Caki2 (cell line): ENCODE measurements at places on chromosomes 4 and X.

DNA sequence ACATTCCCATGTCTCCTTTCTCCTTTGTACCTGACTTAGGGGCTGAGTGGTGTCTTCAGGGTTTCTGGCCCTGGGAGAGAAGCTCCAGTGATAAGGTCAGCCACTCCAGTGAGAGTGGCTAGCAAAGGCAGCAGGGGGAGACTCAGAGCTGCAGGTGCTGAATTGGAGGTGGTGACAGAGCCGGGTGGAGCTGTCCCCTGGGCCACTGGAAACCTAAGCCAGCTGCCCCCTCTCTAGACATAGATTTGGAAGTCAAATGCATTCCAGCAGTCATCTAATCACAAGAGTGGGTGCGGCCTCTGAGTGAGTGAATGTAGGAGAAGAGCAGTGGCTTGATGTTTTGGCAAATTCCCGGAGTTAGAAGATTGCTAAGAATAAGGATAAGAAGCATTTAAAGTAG, 28.5 kb downstream of the TRIM2 start:
- no peak for DNase-seq

- no peak for DNase-seq
These were observed 73.7 kb downstream of the ELOVL6 start for GRCh38 chr4:110124711-110125110.

- DNase-seq = no peak
These were observed 66.4 kb downstream of the TMEM154 start for GRCh38 chr4:152613351-152613750.

DNA sequence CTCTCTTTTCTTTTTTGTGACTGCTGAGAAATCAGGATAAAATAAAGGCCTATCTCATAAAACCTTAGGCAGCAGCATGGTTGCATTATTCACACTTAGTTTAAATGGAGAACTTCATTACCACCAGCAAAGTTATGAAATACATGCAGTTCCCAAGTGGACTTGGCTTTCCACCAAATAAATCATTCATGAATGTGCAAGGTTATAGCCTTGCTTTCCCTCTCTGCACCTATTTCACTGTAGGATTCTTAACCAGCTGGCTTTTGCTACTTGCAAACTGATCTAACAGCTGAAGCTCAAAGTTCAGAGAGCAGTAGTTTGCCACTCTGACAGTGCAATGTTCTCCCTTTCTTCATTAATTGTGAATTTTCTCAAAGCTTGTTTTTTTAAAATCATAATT, 140.1 kb upstream of the SMIM31 start:
- DNase-seq = no peak

DNA sequence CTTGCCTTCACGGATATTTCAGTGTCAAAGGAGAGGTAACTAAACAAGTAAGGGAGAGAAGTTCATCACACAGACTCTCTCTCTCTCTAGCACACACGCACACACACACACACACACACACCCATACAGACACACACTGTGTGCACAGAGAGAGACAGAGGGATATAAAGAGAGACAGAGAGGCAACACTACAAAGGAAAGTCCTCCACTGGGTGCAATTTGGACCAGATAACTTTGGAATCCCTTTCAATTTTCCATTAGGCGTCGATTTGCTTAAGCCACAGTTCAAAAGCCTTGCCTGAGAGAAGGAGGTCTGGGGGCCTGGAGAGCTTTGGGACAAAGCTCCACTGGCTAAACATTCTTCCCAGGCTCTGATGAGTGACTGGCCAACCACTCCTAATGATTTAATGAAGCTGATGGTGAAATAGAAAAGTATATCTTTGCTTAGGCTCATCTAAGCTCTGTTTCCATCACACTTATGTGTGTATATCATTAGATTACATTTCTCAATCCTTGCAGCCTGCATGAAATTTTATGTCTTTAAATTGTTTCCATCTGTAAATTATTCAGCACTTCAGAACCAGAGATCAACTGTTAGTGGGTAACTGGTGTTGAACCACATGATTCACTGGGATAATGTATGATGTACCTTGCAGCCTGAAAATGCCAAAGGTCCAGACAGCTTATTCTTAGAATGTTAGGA, 180.8 kb downstream of the MAGEB17 start:
- DNase-seq = no peak

GRCh38 chr4:53505947-53506346, 85.3 kb downstream of the LNX1 start:
- no peak for DNase-seq

DNA sequence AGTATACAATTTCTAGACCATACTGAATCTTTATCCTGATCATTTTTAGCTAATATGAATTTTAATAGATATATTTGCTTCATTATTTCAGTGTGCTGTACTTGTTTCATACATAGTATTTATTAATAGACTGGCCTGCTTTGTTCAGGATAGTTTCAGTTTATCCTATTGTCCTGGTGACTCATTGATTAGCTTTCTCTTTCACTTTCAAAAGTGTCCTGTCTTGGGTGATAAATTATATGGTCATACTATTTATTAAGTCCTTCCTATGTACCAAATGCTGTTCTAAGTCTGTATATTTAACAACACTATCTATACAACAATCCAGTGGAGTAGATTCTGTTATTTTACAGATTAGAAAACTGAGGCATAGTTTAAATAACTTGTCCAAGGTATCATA, 153.8 kb upstream of the RAPGEF2 start:
- peak; percentile 4 for DNase-seq

- DNase-seq = no peak
These were observed 157.5 kb upstream of the SMIM31 start for GRCh38 chr4:164596318-164596878.

GRCh38 chrX:154000051-154000450, 19.7 kb downstream of the IRAK1 start:
- DNase-seq = no peak

GRCh38 chrX:153380691-153381090, 20.5 kb downstream of the PNMA6E start:
- no peak for DNase-seq
